Activated T-helper 9 cell treated with anti-CD3 and anti-CD28 coated beads, Interleukin-2, amount 50 U/mL, for 16 hours (primary cell): ENCODE measurements at places on chromosomes 1 and 21.

GRCh38 chr1:51265618-51266017 is 29.5 kb downstream of the RNF11 start:
- no peak for DNase-seq

DNA sequence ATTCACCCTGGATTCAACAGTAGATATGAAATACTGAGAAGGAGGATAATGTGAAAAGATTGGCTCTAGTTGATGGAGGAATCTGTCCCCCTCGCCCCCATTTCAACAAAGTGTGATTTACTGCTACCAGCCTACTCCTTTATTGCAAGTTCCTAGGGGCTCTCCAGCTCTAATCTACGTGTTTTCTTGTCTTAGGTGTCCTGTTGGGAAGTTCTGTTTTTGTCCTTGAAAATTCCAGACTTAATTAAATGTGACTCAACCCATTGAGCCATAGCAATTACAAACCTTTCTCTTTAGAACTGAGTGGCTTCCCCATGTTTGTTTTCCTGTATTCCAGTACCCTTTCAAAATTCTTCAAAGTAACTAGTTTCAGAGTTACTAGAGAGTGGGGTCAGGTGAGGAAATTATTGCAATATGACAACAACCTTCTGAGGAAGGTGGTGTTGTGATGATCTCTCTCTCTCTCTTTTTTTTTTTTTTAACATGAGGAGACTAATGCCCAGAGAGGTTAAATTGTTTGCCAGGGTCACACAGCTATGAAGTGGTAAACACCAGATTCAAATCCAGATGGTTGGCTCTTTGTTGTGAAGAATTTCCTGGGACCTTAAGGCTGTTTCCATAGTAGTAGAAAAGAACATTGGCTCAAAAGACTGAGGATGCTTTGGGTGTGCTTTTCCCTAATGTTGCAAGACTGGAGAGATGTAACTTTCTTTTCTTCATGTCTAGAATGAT is 3.5 kb downstream of the RGL1 start:
- DNase-seq: no peak

DNA sequence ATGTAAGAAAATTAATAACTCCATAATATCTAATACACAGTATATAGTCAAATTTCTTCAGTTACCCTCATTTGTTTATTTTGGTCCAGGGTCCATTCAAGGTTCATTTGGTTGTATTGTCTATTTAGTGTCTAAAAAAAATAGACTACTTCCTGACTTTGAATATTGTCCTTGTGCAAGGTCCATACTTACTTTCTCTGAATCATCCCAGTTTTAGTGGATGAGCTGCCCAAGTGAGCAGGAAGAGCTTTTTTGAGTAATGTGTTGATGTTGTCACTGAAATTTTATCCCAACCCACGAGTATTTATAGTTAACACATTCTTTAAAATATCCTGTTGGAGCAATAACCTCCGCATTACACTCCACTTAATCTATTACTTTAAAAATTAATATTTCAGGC is 45.6 kb upstream of the FASLG start:
- no peak for DNase-seq

DNA sequence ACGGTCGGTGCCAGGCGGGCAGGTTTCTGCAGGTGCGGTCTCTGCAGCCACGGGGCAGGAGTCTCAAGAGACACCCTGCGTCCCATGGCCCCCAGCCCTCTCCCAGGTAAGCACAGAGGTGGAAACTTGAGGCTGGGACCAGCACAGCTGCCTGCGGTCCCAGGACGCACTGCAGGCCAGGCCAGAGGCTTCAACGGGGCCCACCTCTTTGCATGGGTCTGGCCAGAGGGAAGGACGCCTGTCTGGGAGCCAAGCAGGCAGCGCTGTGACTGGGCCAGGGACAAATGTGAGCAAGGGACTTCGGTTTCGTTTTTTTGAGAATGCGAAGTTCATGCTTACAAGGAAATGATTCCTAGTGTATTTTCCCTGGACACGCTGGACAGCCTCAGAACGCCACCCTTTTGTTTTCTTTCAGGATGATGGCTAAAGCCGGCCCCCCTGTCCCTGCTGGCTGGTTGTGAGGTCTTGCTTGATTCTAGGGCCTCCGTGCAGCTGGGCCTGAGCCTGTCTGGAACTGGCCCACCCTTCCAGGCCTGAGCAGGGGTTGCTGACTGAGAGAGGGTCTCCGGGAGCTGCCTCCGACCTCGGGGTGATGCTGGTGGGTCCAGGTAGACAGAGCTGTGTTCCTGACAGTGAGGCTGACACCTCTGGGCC is 38.3 kb downstream of the MORN1 start:
- no peak for DNase-seq

DNA sequence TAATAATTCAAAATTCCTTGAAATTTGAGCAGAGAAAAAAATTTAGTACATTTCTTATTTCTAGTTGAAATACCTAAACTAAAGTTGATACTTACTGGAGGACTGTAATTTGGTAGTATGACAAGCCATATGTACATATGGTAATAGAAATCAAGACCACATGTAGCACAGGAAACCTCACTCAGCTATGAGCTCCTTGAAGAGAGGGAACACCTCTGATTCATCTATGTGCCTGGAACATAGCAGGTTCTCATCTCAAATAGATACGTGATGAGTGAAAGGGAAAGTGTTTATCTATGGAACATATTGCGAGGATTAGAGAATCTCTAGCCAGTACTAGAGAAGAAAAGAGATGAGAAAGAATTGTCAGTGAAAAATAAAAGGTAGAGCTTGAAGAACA is 47.9 kb upstream of the GNG4 start:
- no peak for DNase-seq

- peak; percentile 82 for DNase-seq
Measured at GRCh38 chr1:206583707-206584648, 28.3 kb downstream of the EIF2D start.

DNA sequence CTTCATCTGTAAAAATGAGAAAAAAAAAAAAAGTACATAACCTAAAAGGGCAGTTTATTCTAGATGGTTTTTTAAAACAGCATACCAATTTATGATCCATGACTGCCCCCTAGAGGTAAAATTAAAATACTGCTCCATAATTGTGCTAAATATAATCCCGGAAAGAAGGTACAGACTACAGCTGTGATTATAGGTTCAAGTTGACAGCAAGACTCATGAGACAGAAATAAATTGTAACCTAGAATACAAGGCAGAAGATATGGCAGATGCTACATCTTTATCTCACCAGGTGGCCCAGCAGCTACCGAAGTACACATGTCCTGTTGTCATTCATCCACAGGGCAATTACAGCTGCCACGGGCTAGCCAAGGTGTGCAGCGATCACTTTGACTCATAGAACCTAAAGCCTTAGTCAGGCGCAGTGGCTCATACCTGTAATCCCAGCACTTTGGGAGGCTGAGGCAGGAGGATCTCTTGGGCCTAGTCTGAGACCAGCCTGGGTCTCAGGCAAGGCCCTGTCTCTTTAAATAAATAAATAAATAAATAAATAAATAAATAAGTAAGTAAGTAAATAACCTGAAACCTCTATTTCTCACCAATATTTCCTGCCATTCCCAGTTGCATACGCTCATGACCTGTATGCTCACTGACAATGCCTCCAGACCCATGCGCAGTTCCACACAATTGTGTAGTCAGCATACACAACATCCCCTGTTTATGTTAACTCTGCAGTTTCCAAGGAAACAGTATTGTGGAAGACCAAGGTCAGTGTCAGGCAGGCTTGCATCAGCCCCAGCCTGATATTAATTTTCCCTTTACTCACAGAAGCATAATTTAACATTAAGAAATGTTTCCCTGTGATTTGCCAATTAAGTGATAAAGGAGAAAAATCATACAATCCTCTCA is 18.3 kb upstream of the PPIE start:
- no peak for DNase-seq

GRCh38 chr21:17050646-17051045 is 462.2 kb upstream of the CXADR start:
- no peak for DNase-seq

- DNase-seq: no peak
Measured at GRCh38 chr1:224378855-224379631, 22.4 kb downstream of the CNIH4 start.

GRCh38 chr1:181630838-181631237 is 147.5 kb downstream of the CACNA1E start:
- no peak for DNase-seq

DNA sequence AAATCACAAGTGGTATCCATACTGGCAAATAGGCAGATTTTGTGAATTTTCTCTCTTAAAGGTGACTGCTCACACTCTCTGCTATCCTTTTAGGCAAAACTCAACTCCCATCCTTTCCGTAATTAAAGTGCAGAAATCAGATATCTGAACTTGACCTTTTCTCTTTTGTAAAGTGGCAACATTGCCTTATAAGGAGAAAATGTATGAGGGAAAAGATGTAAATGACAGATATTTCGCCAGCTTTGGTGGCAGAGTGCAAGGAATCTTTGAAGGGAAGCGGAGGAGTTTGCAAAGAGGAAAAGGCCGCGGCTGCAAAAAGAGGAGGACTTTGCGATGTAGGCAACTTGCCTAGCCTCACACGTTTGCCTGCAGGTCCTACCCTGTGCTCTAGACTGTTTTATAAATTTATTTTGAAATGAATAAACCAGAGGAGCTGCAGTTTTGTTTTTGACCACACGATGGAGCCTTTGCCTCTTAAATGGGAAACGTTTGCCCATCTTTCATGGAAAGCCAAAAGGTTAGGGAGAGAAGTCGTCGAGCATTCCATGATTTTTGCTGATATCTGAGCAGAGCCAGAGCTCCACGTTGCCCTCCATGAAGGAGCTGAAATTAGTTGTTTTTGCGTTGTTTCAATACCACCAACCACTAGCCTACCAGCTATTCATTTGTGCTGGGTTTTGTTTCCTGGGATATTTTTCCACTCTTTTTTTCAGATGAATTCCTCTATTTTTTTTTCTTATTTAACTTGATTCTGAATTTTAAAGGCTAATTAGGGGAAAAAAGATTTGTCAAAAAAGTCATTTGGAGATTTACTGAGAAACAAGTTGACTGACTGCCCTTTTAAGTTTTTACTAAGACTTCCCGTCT is 242.3 kb downstream of the LMX1A start:
- DNase-seq: no peak

GRCh38 chr1:241235256-241235897 is 121.6 kb downstream of the RGS7 start:
- no peak for DNase-seq

DNA sequence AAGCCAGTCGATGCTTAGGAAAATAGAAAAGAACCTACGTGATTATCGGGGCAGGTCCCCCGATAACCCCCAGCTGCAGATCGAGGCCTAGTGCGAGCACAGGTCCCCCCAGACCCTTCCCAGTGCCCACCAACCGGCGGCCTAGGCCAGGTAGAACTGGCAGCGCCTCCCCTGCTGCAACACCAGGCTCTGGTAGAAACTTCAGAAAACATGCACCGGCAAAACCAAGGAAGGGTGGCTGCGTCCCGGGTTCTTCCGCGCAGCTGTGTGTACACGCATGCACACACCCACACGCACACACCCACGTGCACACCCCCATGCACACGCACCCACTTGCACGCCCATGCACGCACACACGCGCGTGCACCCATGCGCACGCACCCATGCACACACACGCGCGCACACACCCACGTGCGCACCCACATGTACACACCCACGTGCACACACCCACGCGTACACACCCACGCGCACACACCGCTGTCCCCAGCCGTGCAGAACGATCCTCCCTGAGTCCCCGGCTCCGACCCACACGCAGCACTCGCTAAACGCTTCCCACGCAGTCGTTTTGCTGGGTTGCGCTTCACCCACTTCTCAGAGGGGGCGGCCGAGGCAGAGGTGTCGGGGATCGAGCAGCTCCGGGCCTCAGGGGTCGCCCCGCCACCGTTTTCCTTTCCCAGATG is 5.2 kb downstream of the TSPEAR start:
- DNase-seq: no peak

DNA sequence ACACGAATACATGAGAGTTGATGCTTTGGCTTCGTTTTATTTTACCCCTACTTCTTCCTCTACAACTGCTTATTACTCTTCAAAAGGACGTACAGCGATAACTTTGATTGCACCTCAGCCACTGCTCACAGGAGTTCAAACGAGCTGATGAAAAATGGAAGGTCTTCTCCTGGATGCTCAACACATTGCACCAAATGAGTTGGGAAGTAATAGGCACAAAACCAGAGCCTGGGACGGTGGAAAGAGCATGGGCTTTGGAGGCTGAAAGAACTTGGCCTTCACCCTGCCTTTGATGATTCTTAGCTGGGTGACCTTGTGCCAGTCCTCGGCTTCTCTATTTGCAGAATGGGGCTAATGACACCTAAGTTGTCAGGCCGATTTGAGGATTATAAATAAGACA is 4.8 kb downstream of the CD53 start:
- no peak for DNase-seq

DNA sequence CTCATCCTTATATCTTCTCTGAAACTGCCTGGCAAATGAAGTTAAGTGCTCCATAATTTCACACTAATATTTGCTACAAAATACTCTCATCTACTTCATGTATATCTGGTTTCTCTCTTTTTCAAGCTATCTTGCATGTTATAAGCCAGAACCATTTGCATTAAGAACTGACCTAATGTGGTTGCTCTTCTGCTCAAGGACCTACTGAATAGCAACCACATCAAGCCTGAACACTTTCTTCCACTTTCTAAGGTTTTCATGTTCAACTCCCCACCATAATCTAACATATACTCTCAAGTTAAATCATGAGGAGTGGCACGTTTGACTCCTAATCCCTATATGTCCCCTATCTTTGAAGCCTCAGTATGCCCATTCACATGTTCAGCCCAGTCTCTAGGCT is 27.2 kb downstream of the RGS1 start:
- no peak for DNase-seq

GRCh38 chr1:227260433-227260832 is 57.9 kb downstream of the CDC42BPA start:
- DNase-seq: no peak

GRCh38 chr1:228776449-228776848 is 41.2 kb downstream of the RHOU start:
- DNase-seq: no peak

- no peak for DNase-seq
Measured at GRCh38 chr21:45073301-45074047, 906 bp upstream of the ADARB1 start.

- DNase-seq: no peak
Measured at GRCh38 chr1:97209381-97209957, 487.9 kb downstream of the PTBP2 start.

DNA sequence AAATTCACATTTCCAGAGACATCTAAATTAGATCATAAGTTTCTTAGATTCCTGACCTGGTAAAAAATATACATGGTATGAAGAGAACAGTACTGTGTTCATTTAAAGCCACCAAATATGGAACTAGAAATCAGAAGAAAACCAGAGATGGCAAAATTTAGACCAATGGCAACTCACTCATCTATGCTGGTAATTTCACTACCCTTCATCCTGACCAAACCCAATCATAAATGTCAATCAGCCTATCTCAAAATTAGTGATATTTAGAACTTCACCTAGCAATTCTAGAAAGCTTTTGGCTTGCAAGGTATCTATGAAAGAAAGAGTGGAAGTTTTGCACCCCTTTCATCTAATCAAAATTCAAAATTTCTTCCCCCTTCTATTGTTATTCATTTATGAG is 107.7 kb downstream of the NIBAN1 start:
- DNase-seq: no peak
